Stomach (tissue), 19 donors: ENCODE measurements at places on chromosomes 3 and 15. TPM values are rescaled to one million over a fixed set of nuclear protein-coding genes. Genes with fewer than 3 reads are reported as not detected.

Gene VILL
- total RNA-seq: 86.8 TPM

Gene NOP10
- total RNA-seq: 388 TPM

- peaks cover 12% of the 10 kb centered on the region for H3K4me1 ChIP-seq
- no peak overlapping the region for H3K4me3 ChIP-seq
- H3K27ac ChIP-seq: no peak overlapping the region
Measured at GRCh38 chr3:90011131-90011530, 903.7 kb downstream of the EPHA3 start.

DNA sequence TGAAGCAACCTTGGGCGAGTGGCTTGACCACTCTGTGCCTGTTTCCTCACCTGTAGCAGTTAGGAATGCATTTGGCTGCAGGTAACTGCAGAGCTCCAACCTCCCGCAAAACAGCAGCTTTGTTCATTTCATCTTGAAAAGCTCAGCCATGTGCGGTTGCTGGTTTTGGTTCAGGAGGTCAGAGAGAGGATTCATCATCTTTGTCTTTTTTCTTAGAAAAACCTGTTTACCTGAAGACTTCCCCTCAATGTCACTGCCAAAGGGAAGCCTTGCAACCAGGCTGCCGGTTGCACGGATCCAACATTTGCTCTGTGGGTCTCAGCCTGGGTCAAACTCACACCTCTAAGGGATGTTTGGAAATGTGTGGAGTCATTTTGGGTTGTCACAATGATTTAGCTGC, 16.4 kb upstream of the FURIN start:
- H3K27ac ChIP-seq: no peak overlapping the region
- no peaks in the 10 kb centered on the region for H3K27me3 ChIP-seq
- DNase-seq: no peak
- no peak overlapping the region for H3K4me3 ChIP-seq
- no peaks in the 10 kb centered on the region for H3K36me3 ChIP-seq
- no peaks in the 10 kb centered on the region for H3K4me1 ChIP-seq

GRCh38 chr3:49591615-49592014, 37.3 kb downstream of the BSN start:
- H3K27ac ChIP-seq: no peak overlapping the region
- H3K4me3 ChIP-seq: no peak overlapping the region
- no peaks in the 10 kb centered on the region for H3K27me3 ChIP-seq
- H3K36me3 ChIP-seq: no peaks in the 10 kb centered on the region
